ENCODE measurements at places on chromosomes 7 and 10. TPM values are rescaled to one million over a fixed set of nuclear protein-coding genes. Genes with fewer than 3 reads are reported as not detected.

Gene EPDR1
- 37.8 TPM for total RNA-seq

DNA sequence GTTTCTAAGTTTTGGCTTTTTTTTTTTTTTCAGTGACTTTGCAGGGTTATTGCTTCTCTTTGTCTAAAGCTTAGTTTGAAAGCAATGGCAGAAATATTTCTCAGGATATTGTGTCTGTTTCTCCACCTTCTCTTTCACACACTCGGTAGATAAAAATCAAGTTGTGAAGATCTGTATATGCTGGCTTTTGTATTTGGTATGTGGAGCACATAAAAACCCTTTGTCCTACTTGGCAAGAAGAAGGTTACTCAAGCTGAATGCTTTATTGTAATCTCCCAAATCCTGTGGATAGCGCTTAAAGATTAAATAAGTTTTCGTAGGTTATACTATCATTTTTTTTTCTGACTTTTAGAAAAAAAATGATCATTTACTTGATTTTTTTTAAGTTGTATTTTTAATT lies 172.4 kb downstream of the CDCA7L start:
- no peak for DNase-seq

Gene CDH23
- 11.6 TPM for total RNA-seq

DNA sequence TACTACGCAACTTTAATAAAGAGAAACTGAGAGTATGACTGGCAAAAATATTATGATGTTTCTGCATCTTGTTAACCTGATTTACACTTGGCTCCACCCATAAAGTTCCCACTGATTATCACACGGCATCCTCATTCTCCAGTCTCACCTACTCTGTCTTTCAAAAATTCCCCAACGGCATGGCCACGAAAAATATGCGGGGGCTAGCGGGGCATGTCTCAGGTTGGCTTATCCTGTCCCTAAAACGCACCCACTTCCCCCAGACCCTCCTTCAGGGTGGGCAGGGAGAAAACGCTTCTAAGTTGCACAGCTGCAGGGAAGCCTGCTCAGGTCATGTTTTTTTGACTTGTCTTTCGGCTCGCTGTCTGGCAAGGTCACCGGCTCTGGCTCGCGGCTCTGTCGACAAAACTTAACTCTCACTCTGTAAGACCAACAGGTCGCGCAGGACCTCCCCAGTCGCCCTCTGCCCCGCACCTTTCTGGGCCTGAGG lies 3.8 kb downstream of the CDK6 start:
- DNase-seq: no peak

- DNase-seq: no peak
Measured at GRCh38 chr7:29723599-29723998, 82.7 kb upstream of the WIPF3 start.

Gene JCAD
- total RNA-seq: 69.3 TPM

Measured in breast epithelium (tissue), 4 donors.